ENCODE measurements at places on chromosomes 4 and X. TPM values are rescaled to one million over a fixed set of nuclear protein-coding genes. Genes with fewer than 3 reads are reported as not detected.

The GLRB gene
- total RNA-seq, result 5.1 TPM

The FAM9C gene
- total RNA-seq, result not detected

The SPANXC gene
- total RNA-seq, result not detected

The CITED1 gene
- 2.0 TPM for total RNA-seq

The TMPRSS11D gene
- total RNA-seq, result not detected

The PNMA5 gene
- total RNA-seq, result not detected

The NSG1 gene
- total RNA-seq, result not detected

The RTL5 gene
- total RNA-seq, result 10.6 TPM

The IDUA gene
- total RNA-seq, result 56.6 TPM

DNA sequence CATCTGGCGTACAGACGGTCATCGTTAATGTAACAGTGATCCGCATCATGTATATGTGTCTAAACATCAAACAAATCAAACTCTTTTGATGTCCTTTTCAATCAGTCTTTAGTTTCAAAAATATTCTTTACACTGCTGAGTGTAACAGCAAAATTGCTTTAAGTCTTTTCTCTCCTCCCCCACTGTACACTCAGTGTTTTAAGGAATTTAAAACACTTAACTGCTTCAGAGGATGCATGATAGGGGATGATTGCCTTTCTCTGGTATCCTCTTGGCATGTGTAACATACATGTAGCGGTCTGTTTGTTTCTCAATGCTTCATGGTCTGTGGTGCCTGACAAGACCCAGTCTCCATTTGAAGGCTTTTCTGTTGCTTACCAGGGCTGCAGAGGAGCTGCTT, 41.6 kb downstream of the LIMCH1 start:
- no peaks in the 10 kb centered on the region for H3K27me3 ChIP-seq
- H3K27ac ChIP-seq, result no peak overlapping the region
- DNase-seq, result no peak
- H3K36me3 ChIP-seq, result no peaks in the 10 kb centered on the region
- no peak overlapping the region for H3K4me3 ChIP-seq

DNA sequence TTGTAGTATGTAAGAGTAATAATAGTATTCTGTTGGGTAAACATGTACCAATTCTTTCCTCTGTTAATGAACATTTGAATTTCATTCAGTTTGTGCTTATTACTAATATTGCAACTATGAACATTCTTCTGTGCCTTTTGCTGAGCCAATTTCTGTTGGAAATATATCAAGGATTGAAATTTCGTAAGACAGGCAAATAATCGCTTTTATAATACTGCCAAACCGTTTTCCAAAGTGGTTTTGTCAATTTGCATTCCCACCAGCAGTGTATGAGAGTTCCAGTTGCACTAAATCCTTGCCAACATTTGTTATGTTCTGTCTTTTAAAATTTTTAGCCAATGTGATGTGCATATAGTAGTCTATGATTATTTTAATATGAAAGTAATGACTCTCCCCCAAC, 38.6 kb downstream of the MAGEB17 start:
- H3K4me3 ChIP-seq, result no peak overlapping the region
- no peaks in the 10 kb centered on the region for H3K36me3 ChIP-seq
- no peak for DNase-seq

GRCh38 chrX:17602245-17602644, 135.0 kb upstream of the SCML1 start:
- no peak overlapping the region for H3K27ac ChIP-seq
- peaks cover 3% of the 10 kb centered on the region for H3K4me1 ChIP-seq
- H3K27me3 ChIP-seq, result no peaks in the 10 kb centered on the region
- no peak for DNase-seq
- H3K4me3 ChIP-seq, result no peak overlapping the region

GRCh38 chrX:68999356-68999755, 165.9 kb downstream of the PJA1 start:
- H3K4me1 ChIP-seq, result peaks cover 4% of the 10 kb centered on the region
- no peak overlapping the region for H3K4me3 ChIP-seq
- no peak for DNase-seq
- no peaks in the 10 kb centered on the region for H3K36me3 ChIP-seq
- H3K27me3 ChIP-seq, result no peaks in the 10 kb centered on the region

DNA sequence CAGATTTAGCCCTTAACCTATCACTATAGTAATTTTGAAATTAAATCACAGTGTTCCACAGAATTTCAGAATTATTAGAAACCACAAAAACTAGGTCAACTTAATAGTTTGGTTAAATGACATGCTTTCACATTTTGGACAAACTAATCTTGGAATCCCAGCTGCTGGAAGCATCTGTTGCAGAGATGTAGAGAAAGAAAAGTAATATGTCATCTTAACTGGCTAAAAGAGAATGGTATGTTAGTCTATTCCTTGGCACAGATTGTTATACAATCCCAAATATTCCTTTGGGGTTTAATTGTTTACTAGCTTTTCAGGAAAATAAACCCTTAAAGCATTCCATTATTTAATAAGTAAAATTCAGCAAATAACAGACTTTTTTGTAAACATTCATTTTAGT, 519.9 kb downstream of the IL15 start:
- no peak overlapping the region for H3K4me3 ChIP-seq
- no peaks in the 10 kb centered on the region for H3K36me3 ChIP-seq
- H3K27me3 ChIP-seq, result no peaks in the 10 kb centered on the region
- no peak overlapping the region for H3K27ac ChIP-seq
- no peaks in the 10 kb centered on the region for H3K4me1 ChIP-seq

- no peaks in the 10 kb centered on the region for H3K27me3 ChIP-seq
- H3K4me1 ChIP-seq, result peaks cover 10% of the 10 kb centered on the region
- no peak for DNase-seq
- H3K4me3 ChIP-seq, result no peak overlapping the region
- no peaks in the 10 kb centered on the region for H3K36me3 ChIP-seq
Measured at GRCh38 chr4:173208420-173208819, 39.8 kb downstream of the GALNT7 start.

DNA sequence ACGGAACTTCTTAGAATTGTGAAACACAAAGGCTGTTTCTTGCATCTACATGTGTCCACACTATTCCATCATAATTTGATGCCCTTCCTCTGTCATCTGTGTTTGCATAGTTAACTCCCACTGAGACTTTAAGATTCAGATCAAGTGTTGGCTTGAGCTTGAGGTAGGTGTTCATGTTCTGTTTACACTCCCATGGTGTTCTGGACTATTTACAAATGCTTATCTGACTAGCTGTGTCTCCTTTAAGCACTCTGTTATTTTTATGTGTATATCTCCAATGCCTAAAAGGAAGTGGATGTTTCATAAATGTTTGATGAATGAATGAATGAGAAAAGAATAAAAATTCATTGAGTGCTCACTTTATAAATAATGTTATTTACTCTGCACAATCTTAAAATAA, 622.7 kb downstream of the RAB28 start:
- no peaks in the 10 kb centered on the region for H3K36me3 ChIP-seq
- no peaks in the 10 kb centered on the region for H3K4me1 ChIP-seq
- H3K27ac ChIP-seq, result no peak overlapping the region
- DNase-seq, result no peak
- H3K27me3 ChIP-seq, result no peaks in the 10 kb centered on the region
- H3K4me3 ChIP-seq, result no peak overlapping the region

DNA sequence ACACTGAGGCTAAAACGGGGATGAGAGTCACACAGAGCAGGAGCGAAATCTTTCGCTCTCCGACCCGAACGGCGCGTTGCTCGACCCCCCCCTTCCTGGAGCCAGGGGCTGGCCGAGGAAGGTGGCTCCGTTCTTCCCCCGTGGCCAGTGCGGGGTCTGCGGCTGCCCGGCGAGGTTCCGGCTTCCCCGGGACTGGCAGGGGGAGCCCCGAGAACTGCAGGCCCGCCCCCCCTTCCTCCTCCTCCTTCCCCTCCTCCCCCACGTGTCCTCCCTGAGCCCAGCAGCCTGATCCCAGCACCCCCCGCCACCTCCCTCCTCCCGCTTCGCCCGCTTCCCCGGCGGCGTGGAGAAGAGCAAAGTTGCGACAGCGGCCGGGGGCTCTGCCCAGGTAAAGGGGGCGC, 2.4 kb upstream of the BCORL1 start:
- H3K27ac ChIP-seq, result no peak overlapping the region
- peak; percentile 74 for DNase-seq
- no peaks in the 10 kb centered on the region for H3K27me3 ChIP-seq
- no peak overlapping the region for H3K4me3 ChIP-seq
- peaks cover 14% of the 10 kb centered on the region for H3K4me1 ChIP-seq
- H3K36me3 ChIP-seq, result no peaks in the 10 kb centered on the region

DNA sequence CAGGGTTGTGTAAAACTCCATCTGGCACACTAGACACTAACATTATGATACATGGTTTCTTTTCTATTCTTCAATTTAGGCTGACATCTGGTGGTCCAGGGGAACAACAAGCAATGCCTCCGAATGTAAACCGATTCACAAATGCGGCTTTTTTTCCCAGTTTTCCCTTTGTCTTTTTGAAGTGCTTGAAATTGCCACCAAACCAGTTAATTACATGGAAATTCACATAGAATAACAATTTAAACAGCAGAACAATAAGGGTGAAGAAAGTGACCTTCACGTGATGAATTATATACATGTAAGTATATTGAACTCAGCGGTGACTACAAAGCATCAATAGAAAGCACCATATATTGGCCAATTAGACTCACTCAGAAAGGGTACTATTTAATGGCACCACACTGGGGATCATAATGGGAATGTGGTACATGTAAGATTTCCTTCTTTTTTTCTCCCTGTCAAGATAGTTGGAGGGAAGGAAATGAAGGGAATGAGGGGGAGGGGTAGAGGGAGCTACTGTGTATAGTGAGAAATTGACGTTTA, 103.9 kb downstream of the MMRN1 start:
- no peaks in the 10 kb centered on the region for H3K4me1 ChIP-seq
- no peak overlapping the region for H3K4me3 ChIP-seq
- no peak for DNase-seq
- H3K36me3 ChIP-seq, result no peaks in the 10 kb centered on the region
- no peaks in the 10 kb centered on the region for H3K27me3 ChIP-seq

- H3K36me3 ChIP-seq, result no peaks in the 10 kb centered on the region
- peaks cover 29% of the 10 kb centered on the region for H3K4me1 ChIP-seq
- H3K27me3 ChIP-seq, result no peaks in the 10 kb centered on the region
Measured at GRCh38 chr4:3366893-3367775, 74.3 kb downstream of the RGS12 start.

- no peak for DNase-seq
- no peaks in the 10 kb centered on the region for H3K27me3 ChIP-seq
- H3K27ac ChIP-seq, result no peak overlapping the region
- H3K4me1 ChIP-seq, result no peaks in the 10 kb centered on the region
- no peak overlapping the region for H3K4me3 ChIP-seq
- no peaks in the 10 kb centered on the region for H3K36me3 ChIP-seq
Measured at GRCh38 chrX:126376465-126376864, 176.1 kb downstream of the DCAF12L1 start.

DNA sequence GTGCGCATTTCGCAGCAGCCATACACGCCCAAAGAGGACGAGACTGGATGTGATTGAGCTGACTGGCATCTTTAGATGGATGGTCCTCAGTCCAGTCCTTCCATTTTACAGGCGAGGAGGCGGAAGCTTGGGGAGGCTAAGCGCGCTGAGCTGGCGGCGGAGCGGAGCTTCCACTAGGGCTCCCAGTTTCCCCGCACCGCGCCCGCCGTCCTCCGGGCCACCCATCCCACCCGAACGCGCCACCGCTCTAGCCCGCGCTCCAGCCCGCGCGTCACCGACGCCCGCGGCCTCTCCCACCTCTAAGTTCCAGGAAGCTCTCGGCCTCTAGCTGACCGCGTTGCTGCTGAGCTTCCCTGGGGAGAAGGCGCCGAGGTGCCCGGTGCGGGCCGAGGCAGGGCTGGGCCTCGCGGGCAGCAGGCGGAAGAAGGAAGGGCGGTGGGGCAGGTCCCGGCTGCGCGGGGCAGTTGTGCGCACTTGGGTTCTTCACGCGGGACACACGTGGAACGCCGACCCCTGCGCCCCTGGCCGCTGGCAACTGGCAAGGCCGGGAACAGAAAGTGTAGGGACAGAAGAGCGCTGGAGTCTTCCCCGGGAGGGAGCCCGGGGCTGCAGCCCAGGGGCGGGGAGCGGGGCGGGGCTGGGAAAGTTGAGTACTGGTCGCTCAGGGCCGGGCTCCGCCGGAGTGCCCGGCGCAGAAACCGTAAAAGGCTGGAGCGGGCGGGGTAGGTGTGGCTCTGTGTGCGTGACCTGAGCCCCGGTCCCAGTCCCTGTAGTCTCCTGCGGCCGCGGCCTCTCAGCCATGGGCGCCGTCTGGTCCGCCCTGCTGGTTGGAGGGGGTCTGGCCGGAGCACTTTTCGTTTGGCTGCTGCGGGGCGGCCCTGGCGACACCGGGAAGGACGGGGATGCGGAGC, at the start of gene STBD1:
TSS of gene STBD1 (plus strand) at position 763 of the 911 bp plus-strand sequence. CDS start at position 800, 37 bp downstream.
- H3K36me3 ChIP-seq, result peaks cover 4% of the 10 kb centered on the region
- peak; percentile 94 for DNase-seq
- peak within 1 kb of the TSS; percentile 66 for H3K4me3 ChIP-seq
- H3K4me1 ChIP-seq, result peaks cover 22% of the 10 kb centered on the region

DNA sequence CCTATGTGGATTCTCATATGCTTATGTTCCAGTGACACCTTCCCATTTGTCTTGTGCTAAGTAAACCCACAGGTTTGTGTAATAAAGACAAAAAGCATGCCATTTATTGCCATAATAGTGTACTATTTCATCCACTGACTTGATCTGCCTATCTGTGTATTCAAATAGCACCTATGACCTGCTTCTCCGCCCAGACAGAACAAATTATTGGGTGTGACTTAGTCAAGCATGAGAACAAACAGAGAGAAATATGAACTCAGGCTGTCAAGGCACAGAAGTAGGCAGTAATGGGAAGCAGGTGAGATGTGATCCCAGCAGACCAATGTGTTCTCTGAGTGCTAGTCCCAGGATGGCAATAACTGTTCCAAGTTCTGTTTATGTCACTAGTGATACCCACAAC, 25.4 kb downstream of the ELOVL6 start:
- no peaks in the 10 kb centered on the region for H3K4me1 ChIP-seq
- H3K36me3 ChIP-seq, result no peaks in the 10 kb centered on the region
- no peaks in the 10 kb centered on the region for H3K27me3 ChIP-seq
- H3K4me3 ChIP-seq, result no peak overlapping the region

GRCh38 chrX:69324851-69325250, 159.6 kb upstream of the PJA1 start:
- no peaks in the 10 kb centered on the region for H3K27me3 ChIP-seq
- H3K36me3 ChIP-seq, result no peaks in the 10 kb centered on the region
- no peaks in the 10 kb centered on the region for H3K4me1 ChIP-seq
- no peak for DNase-seq
- no peak overlapping the region for H3K4me3 ChIP-seq
- no peak overlapping the region for H3K27ac ChIP-seq

DNA sequence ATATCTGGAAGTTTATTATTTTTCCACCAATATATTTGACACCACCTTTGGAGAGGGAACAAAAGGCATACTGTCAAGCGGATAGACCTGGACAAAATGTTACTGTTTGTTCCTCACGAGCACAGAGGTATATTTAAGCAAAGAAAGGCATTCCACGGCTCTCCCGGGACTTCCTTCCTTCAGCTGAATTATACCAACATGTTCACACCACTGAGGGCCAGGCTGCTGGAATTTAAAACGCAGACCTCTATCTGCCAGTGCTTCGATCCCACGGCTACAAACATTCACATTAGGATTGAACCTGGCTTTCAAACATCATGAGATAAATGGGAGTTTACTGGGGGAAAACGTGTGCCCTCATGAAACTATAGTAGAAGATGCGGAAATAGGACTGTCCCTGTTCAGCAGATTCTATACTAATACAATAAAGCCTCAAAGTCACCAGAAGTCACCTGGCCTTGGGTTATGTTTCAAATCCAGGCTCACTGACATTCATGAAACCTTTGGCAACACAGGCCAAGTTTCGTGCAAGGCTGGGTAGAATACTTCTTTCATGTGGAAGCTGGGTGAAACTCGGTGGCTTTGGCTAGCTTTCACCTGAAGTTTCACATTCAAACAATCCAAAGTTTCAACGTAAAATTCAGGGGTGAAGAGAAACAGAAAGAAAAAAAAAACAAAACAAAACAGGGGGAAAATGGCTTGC, 39.5 kb downstream of the SORBS2 start:
- peaks cover 31% of the 10 kb centered on the region for H3K4me1 ChIP-seq
- no peaks in the 10 kb centered on the region for H3K36me3 ChIP-seq
- H3K4me3 ChIP-seq, result no peak overlapping the region
- peak overlapping the region; percentile 22 for H3K27ac ChIP-seq
- no peaks in the 10 kb centered on the region for H3K27me3 ChIP-seq
